ENCODE measurements at places on chromosomes 1 and 21.

DNA sequence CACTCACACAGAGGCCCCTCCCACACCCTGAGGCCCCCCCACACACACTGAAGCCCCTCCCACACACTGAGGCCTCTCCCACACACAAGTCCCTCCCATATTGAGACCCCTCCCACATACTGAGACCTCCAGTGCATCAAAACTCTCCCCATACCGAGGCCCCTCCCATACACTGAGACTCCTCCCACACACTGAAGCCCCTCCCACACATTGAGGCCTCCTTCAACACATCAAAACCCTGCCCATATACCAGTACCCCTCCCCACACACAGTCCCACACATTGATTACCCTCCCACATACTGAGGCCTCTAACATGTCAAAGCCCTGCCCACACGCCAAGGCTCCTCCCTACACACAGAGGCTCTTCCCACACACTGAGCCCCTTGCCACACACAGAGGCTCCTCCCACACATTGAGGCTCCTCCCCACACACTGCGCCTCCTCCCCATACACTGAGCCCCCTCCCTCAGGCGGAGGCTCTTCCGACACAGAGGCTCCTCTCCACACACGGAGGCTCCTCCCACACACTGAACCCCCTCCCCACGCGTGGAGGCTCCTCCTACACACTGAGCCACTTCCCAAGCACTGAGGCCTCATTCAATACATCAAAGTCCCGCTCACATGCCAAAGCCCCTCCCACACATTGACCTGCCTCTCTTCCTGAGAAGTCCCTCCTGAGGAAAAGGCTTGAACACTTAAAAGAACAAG is 392.3 kb downstream of the CAMTA1 start:
- peak; percentile 20 for DNase-seq

DNA sequence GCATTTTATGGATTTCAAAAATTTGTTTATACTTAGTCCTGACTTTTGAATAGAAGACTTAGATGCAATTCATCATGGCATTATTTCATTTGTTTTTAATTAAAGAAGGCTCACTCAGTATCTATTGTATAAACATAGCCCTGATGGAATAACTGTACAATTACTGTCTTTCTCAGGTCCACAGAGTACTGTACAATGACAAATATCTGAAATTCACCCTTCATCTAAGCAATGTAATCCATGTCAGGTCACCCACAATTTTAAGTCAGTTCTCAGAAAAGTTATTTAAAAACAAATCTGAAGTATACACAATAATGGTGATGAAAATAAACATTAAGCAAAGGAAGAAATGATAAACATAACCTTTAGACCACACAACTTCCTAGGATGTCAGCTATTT is 311.9 kb downstream of the GRIK1 start:
- DNase-seq, result no peak

DNA sequence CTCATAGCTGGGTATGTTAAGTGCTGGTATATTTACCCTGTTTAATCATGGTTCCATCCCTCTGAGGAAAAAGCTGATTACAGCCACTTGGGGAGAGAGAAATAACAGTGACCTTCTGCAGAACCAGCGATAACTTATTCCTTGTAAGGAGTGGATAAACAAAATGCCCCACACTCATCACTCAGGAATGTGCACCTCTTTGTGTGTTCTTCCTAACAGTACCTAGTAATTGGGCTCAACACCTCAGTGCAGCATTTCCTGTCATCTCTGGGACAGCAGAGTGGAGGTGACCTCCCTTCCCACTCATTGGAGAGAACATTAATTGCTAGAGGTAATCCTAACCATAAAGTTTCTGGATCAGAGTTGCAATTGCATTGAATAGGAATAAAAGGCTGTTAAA is 112.5 kb upstream of the F3 start:
- peak; percentile 52 for DNase-seq

DNA sequence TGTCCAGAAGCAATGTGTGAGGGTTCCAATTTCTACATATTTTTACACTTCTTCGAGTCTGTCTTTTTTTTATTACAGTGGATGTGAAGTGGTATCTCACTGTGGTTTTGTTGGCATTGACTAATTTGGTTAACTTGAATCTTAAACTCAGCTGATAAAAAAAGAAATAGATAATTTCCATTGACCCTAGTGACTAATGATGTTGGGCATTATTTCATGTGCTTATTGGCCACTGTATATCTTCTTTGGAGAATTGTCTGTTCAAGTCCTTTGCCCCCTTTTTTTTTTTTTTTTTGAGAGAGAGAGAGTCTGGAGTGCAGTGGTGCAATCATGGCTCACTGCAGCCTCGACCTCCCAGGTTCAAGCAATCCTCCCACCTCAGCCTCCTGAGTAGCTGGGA is 33.3 kb upstream of the NBPF3 start:
- no peak for DNase-seq

GRCh38 chr1:201085902-201086735 is 26.1 kb downstream of the CACNA1S start:
- peak; percentile 53 for DNase-seq

- no peak for DNase-seq
Observed at GRCh38 chr1:158716335-158716734, 4.2 kb downstream of the OR6K3 start.

DNA sequence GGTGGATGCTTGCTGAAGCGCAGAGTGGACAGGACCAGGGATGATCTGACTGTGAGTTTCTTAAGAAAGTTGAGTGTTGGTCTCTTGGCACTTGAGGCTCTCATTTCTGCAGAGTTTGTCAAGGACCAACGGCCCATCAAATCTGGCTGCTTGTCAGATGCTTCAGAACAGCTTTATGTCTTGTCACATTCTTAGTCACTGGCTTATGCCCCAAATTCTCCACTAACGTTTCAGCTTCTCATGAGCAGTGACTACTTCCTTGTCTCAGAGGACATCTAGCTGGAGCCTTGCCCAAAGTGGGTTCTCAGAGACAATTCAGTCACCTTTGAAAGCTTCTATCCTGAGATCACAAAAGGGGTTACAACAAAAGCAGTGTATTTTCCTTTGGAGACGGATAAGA is 92.3 kb downstream of the ST6GALNAC5 start:
- no peak for DNase-seq

DNA sequence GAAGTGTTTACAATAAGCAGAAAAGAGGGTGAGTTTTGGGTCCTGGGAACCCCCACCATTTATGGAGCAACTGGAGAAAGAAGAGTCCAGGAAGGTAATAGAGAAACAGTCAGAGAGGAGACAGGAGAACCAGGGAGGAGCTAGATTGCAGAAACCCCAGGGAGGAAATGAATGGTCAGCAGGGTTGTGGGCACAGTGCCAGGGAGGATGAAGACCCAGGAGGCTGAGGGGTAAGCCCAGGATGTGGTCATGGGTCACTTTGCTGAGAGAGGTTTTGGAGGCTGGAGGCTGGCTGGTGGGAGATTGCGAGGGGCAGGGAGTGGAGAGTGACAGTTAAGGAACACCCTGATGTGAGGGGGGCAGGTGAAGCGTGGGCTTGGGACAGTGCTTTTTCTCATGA is 169.9 kb upstream of the CSF3R start:
- DNase-seq, result no peak

GRCh38 chr1:110626889-110627288 is 20.7 kb upstream of the KCNA2 start:
- DNase-seq, result no peak

DNA sequence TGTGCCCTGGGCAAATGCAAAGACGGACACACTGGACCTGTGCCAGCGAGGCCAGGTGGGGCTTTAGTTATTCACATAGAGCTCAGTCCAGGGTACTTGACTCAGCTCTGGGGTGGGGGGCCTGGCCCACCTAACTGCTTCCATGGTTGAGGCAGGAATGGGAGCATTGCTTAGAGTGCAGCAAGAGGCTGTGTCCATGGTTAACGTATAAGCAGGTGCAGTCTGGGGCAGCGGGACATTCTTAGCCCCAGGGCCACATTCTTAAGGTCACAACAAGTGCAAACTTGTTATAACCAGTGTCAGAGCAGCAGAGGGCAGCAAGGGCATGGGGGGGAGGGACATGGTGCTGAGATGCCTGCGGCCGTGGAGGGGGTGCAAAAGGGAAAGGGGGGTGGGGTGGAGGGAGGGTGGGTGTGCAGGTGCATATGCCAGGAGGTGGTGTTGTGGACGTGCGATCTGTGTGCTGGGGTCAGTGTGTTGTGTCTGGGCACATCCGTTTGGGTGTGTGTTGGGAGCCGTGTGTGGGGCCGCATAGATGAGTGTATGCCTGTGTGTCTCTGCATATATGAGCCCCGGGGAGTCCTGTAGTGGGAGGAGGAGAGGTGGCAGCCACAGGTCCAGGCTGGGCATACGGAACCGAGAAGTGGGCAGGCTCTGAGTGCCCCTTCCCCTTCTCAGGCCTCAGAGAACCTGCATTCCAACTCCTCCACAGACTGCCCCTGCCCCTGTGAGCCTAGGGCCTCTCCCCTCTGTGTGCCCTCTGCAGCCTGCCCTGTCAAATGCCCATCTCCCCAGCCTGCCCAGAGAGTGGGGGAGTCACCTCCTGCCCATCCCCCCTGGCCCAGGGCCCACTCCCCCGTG is 8.4 kb downstream of the KCNJ10 start:
- peak; percentile 28 for DNase-seq

- no peak for DNase-seq
Observed at GRCh38 chr1:113507552-113508214, 117.4 kb downstream of the MAGI3 start.

- DNase-seq, result peak; percentile 42
Observed at GRCh38 chr1:232127190-232127589, 500.6 kb downstream of the DISC1 start.

All from SW480 (cell line).